ENCODE measurements at places on chromosomes 7 and 10. TPM values are rescaled to one million over a fixed set of nuclear protein-coding genes. Genes with fewer than 3 reads are reported as not detected.

GRCh38 chr7:156511426-156511825 lies 129.1 kb upstream of the RNF32 start:
- DNase-seq, result no peak

- no peak for DNase-seq
Observed at GRCh38 chr10:48288661-48289060, 14.2 kb upstream of the FRMPD2 start.

DNA sequence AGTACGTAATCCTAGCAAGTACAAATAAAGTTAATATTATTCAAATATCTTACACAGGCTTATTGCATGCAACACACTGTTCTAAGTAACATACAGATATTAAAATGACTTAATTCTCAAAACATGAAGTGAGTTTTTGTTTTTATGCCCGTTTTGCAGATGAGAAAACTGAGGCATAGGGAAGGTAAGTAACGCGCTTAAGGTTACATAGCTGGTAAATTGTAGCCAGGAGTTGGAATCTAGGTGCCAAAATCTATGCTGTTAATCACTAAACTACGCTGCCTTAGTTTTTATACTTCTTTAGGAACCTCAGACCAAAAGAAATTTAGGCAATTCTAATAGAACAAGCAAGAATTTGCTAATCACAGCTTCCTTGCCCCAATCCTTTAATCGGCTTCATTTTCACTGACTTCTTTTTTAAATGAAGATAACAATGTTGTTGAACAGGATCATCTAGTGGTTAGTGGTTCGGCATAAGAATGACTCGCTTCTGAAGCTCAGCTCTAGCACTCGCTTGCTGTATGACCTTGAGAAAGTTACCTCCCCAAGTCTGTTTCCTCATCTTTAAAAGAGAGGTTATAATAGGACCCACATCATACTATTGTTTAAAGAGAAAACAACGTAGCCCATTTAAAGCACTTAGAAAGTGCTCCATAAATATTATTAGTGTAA lies 1.0 kb upstream of the LRRTM3 start:
- peak; percentile 40 for DNase-seq

GRCh38 chr7:7819442-7820247 lies 101.2 kb upstream of the RPA3 start:
- DNase-seq, result peak; percentile 14

- no peak for DNase-seq
Observed at GRCh38 chr10:63210611-63211196, 77.6 kb downstream of the NRBF2 start.

DNA sequence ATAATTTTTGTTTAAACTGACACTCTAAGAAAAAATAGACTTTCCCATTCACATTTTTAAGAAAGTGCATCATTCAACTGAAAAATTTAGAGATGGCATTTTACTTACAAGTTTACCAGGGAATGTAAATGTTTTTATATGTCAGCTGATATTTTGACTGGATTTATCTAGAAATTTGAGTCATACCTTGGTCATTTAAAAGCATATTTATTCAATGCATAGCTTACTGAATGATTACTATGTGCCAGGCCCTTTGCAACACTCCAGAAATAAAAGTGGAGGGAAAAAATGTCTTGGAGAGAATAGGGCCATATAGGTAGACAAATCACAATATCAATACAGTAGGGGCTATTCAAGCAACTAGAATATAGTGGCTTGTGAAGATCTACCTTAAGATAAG lies 98.4 kb upstream of the FAM3C start:
- DNase-seq, result no peak

DNA sequence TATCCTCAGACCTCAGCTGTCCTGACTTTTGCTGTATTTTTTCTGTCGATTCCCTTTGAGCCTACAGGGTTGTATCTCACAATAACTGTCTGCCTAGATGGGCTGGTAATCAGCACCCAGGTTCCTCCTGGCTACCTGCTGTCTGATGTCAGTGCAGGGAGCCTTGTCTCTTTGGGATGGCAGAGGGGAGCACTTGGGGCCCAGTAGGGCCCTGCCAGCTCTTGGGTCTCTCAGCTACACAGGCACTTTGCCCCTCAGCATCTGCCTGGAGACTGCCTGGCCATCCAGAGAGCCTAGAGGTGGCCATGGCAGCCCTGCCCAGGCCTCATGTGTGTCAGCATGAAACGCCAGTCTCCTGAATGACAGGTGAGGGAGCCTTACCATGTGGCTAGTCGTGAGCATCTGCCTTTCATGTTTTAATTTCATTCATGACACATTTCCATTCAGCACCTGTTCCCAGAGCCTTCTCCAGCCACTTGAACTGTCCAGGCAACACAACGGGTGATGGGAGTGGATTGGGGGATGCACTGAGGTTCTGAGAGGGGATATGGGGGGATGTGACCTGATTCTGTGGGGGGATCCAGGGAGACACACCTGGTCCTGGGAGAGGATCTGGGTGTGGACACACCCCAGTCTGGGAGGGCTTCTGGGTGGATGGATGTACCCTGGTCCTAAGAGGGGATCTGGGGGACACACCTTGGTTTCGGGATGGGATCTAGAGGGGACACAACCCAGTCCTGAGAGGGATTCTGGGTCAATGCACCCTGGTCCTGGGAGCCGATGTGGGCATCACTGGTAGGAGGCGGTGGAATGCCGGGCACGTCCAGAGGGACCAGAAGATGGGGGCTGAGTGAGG lies 21.9 kb downstream of the ADCY1 start:
- DNase-seq, result no peak

DNA sequence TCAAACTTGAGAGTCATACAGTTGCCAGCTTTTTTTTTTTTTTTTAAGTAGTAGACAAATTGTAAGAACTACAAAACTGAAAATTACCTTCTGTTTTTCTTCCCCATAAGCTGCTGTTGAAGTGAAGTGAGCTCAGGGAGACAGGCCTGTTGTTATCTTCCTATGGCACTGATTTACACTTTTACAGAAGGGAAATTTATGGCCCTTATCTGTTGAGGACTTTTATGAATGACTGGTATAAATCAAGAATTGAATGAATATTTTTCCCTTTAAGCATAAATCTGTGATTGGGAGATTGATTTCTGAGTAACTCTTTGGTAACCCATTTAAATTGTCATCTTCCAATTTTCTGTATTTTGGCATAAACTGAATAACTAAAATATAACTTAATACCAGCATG lies 124.0 kb downstream of the SDK1 start:
- no peak for DNase-seq

DNA sequence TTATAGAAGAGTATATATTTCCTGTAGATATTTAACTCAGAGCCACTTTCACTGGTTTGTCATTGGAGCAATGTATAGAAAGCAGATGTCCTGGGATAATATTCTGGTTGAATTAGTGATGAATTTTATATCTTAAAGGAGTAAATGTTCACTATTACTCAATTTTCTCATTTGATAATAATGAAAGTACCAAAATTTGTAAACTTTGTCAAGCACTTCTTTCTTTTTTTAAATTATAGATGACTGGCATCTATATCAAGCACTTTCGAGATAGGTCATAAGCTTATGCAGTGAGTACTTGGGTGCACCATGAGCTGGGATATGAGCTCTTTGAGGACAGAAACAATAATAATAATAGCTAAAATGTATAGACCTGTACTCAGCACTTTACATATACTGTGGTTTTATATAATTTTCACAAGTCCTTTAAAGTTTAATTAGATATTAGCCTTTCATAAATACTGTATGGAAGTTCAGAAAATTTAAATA lies 11.3 kb downstream of the RSBN1L start:
- no peak for DNase-seq

DNA sequence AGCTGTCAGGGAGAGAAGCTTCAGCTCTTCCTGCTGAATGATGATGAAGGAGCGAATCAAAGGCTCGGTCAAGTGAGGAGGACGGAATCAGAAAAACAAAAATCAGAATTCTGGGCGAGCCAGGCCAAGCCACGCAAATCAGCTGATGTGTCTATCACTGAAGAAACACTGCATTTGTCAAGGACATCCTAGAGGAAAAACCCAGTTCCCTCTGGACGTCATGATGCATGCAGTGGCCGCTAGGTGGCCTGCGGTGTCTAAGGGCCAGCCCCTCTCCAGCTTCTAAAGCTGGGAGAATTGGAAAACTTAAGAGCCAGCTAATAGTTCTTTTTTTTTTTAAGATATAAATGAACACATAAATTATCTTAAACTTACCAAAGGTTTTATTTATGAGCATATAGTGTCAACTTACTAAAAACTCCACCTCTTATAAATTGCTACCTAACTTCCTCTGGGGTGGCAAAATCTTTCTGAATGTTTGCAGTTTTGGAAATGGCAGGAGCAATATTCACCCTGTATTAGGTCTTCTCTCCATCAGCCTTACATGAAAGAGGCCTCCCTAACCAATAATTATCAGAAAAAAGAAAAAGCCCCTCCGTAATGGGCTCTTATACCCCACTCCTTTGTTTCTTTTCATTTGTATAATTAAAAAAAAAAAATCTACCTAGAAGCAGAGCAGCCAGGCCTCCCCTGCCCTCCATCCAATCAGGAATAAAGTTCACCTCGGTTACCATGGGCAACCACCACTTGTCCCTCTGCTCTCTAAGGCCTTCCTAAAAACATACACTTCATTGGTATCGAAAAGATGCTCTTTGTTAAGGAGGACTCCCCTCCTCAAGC lies 186.8 kb downstream of the USP6NL start:
- peak; percentile 9 for DNase-seq

- DNase-seq, result no peak
Observed at GRCh38 chr7:41825927-41826480, 123.1 kb upstream of the INHBA start.

GRCh38 chr10:43822631-43823580 lies 174.2 kb upstream of the ZNF32 start:
- DNase-seq, result no peak

GRCh38 chr7:34177476-34177875 lies 272.1 kb downstream of the BMPER start:
- no peak for DNase-seq

DNA sequence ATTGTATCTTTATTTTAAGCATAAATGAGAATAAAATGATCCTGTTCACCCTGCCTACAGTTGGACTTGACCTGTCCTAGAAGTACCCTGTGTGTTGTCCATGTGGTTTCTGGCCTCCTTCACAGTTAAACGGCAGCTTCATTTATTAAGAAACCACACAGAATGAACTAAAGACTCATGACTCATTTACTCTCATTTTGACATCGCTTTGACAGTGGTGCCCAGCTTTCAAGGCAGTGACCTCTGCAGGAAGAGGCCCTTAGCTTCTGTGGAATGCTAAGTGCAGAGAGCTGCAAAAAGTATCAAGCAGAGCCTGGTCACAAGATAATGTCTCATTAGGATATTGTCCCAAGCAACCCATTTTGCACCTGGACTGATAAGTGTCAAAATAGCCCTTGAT lies 93.4 kb downstream of the AVL9 start:
- peak; percentile 52 for DNase-seq

- no peak for DNase-seq
Observed at GRCh38 chr10:107427016-107427415, 262.5 kb upstream of the SORCS1 start.

Gene TMEM178B
- 0.07 TPM for total RNA-seq

Gene MYL10
- total RNA-seq, result not detected

Gene AKR1C1
- 7.5 TPM for total RNA-seq

Gene LAMB1
- total RNA-seq, result 285 TPM

Measured in mammary epithelial cell (primary cell).